ENCODE measurements at places on chromosomes 1 and 21.
A peak's percentile ranks its signal among the peaks of the same experiment; 100 is the strongest.

DNA sequence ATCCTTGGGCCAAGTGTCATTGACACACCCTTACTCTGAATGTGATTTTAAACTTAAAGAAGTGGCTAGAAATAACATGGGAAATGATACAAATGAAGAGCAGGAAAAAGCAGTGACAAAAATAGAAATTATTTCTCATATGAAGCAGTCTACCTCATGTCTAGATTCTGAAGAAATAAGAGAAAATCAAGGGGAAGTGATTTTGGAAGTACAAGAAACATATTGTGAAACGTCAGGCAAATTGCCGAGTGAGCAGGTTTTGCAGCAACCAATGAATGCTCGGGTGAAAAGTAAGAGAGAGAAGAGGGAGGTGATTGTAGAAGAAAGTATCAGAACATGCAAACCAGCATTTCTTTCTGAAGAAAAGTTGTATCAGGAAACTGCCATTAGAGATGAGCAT is 130.7 kb downstream of the MACF1 start:
- no peak for DNase-seq

- DNase-seq: no peak
Measured at GRCh38 chr1:219659005-219659600, 46.2 kb upstream of the ZC3H11B start.

GRCh38 chr1:7287013-7287412 is 484.1 kb upstream of the VAMP3 start:
- DNase-seq: no peak

- DNase-seq: no peak
Measured at GRCh38 chr1:64810001-64810400, 65.1 kb downstream of the RAVER2 start.

- no peak for DNase-seq
Measured at GRCh38 chr1:16005597-16005996, 1.6 kb downstream of the SRARP start.

GRCh38 chr21:32233722-32234301 is 45.0 kb downstream of the MIS18A start:
- no peak for DNase-seq

GRCh38 chr1:46102769-46103476 is 29.5 kb downstream of the PIK3R3 start:
- no peak for DNase-seq

GRCh38 chr1:226397011-226397926 is 10.6 kb downstream of the PARP1 start:
- no peak for DNase-seq

DNA sequence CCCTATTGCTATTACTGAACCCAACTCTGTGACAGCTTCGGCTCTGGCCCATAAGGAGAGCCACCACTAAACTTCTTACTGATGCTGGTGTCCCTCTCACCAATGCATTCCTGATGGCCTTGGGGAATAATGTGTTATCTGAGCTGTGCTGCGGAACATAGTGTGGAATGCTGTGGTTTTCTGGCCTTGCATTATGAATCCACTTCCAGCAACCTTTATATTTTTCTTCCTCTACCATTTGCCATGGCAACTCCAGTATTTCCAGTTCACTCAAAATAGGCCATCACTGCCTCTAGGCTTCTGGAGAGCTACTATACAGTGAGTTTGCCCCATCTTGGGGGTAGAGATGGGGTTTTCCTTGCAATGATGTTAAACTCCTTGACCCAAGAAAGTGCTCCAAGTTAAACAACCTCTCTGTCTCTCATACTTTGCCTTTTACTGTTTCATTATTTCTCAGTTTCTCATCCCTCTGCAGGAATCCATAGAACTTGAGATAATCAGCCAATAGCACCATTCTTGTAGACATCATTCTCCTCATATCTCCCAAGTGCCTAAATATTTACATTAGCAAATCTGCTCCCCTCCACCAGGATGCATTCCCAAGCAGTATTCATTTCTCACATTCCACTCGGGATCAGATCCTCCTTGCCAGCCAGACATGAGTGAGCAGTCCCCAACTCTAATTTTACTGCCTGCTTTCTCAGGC is 11.1 kb upstream of the RAVER2 start:
- no peak for DNase-seq

GRCh38 chr1:56545711-56546110 is 33.7 kb downstream of the PLPP3 start:
- no peak for DNase-seq

GRCh38 chr1:245599371-245600174 is 444.8 kb downstream of the KIF26B start:
- no peak for DNase-seq

DNA sequence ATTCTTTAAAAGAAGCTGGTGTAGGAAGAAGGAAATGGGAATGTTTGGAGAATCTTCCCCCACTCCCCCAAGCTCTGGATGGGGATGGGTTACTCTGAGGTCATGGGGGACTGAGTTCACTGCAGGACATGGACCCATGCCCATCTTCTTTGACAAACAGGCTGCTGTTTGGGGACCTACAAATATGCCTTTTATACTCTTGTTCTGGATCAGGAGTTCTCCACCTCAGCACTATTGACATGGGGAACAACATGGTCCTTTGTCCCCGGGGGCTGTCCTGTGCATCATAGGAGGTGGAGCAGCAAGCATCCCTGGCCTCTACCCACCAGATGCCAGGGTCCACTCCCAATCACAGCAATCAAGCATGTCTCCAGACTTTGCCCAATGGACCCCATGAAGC is 365.8 kb upstream of the C1orf174 start:
- no peak for DNase-seq

GRCh38 chr1:234089396-234089795 is 184.9 kb downstream of the SLC35F3 start:
- no peak for DNase-seq

GRCh38 chr1:23984417-23985186 is 4.5 kb upstream of the SRSF10 start:
- DNase-seq: no peak

DNA sequence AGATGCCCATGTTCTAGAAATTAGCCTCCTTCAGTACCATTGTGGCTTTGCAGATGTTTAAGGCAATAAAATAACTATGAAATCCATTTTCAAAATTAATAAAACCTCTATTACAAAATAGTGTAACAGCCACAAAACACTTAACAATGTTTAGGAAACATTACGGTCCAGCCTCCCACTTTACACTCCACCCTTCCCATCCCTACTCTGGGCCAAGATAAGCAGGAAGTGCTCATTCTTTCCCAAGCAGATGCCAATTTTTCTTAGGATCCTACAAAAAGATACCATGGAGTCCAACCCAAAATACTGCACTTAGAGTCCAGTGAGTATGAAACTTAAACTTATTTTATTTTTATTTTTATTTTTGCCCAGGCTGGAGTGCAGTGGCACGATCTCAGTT is 150.8 kb downstream of the NR5A2 start:
- no peak for DNase-seq

GRCh38 chr1:242827538-242827937 is 303.0 kb upstream of the PLD5 start:
- DNase-seq: no peak

- DNase-seq: no peak
Measured at GRCh38 chr21:33687634-33688033, 45.3 kb downstream of the ITSN1 start.

GRCh38 chr21:38080888-38081287 is 164.6 kb upstream of the KCNJ6 start:
- DNase-seq: no peak

GRCh38 chr1:221801251-221801661 is 59.4 kb upstream of the DUSP10 start:
- DNase-seq: no peak

GRCh38 chr1:170262276-170262939 is 116.6 kb downstream of the NTMT2 start:
- no peak for DNase-seq

DNA sequence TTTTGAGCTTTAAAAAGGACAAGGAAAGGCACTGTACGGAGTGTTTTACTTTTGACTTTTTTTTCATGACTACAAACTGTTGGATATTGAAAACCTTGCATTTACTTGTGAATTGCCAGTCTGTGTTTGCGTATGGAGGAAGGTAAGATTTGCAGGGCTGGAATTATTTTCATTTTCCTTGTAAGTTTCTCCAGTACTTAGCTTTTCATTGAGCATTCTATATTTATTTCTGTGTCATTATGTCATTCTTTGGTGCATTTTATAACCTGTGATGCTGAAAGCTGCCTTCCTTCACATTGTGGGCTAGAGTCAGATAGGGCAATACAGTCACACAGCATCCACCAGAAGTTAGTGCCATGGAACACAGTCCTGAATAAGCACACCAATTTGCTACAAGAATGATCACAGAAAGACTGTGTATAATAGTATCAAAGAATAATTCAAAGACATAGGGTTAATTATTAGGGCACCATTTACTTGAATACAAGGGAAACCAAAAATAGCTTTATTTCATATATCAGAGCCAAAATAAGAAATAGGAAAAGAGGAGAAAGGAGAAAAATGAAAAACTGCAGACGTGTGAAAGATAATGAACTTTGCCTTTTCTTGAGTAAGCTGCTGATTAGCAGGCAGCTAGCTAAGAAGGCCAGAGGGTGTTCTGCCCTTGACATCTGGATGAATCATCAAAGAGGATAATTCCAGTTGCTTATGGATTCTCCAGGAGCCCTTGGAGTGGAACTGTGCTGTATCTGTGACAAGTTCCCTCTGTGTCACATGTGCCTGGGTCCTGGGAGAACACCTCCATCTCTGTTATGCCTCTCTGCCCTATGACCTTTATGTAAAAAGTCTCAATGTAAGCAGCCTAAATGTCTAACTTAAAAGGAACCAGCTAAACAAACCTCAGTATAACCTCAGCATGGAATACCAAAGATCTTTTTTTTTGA is 8.0 kb upstream of the FAM20B start:
- no peak for DNase-seq

- no peak for DNase-seq
Measured at GRCh38 chr1:226606311-226607267, 58.0 kb downstream of the STUM start.

GRCh38 chr1:76433526-76433925 is 359.0 kb downstream of the ST6GALNAC3 start:
- no peak for DNase-seq

- DNase-seq: no peak
Measured at GRCh38 chr1:169327875-169328274, 39.7 kb downstream of the NME7 start.

- DNase-seq: no peak
Measured at GRCh38 chr21:37668462-37669239, 247.6 kb downstream of the KCNJ6 start.

DNA sequence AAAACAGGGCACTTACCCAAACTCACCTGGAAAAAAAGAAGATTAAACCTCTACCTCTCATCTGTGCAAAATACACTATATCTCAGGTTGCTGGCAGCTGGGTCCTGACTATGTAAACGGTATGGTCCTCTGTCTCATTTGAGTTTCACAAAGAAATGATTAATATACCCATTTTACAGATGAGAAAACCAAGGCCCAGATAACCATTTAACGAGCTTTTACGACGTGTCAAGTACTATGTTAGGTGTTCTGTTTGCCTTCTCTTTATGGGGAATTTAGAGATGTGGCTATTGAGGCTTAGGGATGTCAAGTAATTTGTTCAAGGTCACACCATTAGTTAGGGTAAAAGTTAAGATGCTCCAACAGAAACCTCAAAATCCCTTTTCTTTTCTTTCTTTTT is 140.4 kb upstream of the USP24 start:
- DNase-seq: no peak

DNA sequence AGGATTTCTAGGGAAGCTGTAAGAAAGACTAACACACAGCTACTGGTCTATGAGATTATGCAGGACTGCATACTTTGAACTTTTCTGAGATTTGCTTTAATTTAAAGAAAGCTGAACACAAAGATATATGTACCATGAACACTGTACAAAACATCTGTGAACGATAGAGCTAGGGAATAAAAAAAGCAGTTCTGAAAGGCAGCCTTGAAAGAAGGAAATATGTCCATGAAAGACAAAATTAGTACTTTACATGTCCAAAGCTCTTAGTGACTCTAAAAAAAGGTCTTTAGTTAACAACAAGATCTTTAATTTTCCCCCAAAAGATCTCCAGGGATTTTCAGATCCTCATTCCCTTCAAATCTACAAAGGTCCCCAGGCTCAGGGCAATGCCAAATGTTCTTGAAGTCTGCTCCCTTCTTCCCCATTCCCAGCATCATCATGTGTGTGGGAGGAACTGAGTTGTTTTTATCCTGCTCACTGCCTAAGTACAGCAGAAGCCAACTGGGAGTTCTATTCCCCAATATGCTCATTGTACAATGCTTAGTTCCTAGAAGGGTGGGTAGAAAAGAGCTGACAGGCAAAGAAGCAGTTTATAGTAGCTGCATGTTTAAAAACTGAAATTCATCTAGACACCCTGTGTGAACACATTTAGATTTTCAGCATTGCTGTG is 60.1 kb upstream of the PTCH2 start:
- DNase-seq: no peak

- no peak for DNase-seq
Measured at GRCh38 chr1:20603504-20604464, 14.9 kb downstream of the CDA start.

DNA sequence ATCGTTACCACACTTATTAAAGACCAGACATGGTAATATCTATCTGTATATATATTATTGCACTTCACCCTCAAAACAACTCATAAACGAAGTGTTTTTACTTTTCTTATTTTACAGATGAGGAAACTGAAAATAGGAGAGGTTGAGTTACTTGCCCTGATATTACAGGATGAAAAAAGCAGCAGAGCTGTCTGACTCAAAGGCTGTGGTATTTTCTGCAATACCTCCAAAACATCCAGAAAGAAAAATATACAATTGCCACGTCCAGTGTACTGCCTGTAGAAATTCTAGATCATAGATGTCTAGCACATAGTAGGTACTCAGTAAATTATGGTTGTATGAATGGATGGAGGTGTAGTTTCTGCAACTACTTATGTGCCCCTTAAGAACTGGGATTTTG is 5.2 kb upstream of the TARBP1 start:
- DNase-seq: no peak

DNA sequence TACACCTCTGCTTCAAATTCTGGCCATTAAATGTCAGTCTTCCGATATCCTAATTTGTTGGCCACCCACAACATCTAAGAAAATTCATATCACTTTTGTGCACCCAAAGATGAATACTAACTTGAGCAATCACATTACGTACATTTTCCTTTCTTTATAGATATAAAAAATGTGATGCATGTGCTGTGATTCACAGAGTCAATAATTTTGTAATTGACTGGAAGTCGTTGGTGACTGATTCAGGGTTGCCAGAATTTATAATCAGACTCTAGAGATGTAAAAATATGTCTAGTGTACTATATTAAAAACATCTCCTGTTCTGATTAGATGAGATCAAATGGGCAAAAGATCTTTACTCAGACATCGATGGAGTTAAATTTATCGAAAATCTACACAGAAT is 150.0 kb upstream of the KCTD3 start:
- no peak for DNase-seq

- DNase-seq: peak; percentile 2
Measured at GRCh38 chr1:183310753-183311479, 107.3 kb downstream of the NMNAT2 start.

GRCh38 chr1:30036229-30036547 is 687.2 kb downstream of the MATN1 start:
- DNase-seq: no peak

GRCh38 chr1:232872738-232873137 is 67.5 kb downstream of the MAP10 start:
- DNase-seq: no peak
